ENCODE measurements at places on chromosomes 16 and 17.
A peak's percentile ranks its signal among the peaks of the same experiment; 100 is the strongest.

GRCh38 chr17:67520252-67520906 lies 143.3 kb downstream of the PITPNC1 start:
- no peak for DNase-seq

GRCh38 chr17:37506678-37507077 lies 17.0 kb downstream of the DUSP14 start:
- no peak for DNase-seq

DNA sequence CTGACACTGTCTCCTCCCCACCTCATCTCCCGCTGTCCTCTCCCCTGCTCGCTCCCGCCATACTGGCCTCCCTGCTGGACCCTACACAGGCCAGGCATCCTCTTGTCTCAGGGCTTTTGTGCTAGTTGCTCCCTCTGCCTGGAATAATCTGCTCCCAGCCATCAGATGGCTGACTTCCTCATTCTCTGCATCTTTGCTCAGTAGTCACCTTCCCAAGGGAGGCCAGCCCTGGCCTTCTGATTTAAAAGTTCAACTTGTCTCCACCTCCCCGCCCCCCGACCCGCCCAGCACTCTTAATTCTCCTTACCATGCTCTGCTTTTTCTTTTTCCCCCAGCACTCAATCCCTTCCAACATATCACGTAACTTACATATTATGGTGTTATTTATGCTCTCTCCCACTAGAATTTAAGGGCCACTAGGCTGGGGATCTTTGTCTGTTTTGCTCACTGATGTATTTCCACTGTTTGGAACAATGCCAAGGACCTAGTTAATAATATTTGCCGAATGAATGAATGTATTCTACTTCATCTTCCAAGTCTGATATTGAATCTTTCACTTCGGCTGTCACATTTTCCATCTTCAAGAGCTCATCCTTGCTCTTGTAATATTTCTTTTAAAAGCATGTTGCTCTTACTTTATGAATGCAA lies 178.3 kb downstream of the CDK5R1 start:
- no peak for DNase-seq

- no peak for DNase-seq
Observed at GRCh38 chr17:82517230-82517865, 2.2 kb upstream of the FOXK2 start.

- no peak for DNase-seq
Observed at GRCh38 chr16:47524007-47524405, 62.9 kb downstream of the PHKB start.

- peak; percentile 91 for DNase-seq
Observed at GRCh38 chr17:75113798-75114551, 4.2 kb downstream of the ARMC7 start.

- no peak for DNase-seq
Observed at GRCh38 chr17:48308581-48308980, 121.4 kb downstream of the SKAP1 start.

DNA sequence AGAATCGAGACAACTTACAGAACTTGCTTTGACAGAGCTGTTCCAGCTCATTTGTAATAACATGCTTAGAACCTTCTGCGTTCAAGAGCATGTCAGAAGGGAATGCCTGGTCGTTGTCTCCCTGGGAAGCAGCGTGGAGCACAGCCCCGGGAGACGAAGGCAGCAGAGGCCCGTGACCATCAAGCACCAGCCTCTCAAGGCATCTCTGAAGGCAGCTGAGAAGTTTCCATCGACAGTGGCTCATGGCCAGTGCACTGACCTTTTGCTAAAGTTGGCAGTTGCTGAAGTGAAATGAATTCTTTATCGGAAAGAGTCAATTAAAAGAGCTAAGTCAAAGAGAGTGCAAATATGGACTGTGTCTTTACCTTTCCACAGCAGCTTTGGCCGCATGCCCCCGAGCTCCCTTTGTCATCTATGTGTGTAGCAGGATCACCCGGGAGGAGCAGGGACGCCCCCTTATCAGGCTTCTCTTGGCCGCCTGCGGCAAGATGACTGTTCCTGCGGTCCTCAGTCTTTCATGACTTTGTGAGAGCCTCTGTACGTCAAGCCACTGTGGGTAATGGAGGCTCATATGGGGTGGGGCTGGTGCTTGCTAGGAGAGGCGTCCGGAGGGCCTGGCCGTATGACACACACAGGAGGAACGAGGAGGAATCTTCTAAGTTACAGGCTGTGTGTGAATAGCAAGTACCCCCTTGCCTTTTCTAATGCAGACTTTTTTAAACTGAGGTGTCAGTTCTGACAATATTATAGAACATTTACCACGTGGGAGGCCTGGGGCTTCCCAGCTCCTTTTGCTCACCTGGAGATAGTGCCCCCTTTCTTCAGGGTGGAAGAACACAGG lies 54.2 kb downstream of the LDHD start:
- DNase-seq: no peak

- no peak for DNase-seq
Observed at GRCh38 chr16:68737046-68737729, at the start of gene CDH1. TSS of gene CDH1 (plus strand) at chr16:68737292. CDS start at chr16:68737416, 124 bp downstream.
